ENCODE measurements at places on chromosomes 12 and 14.

DNA sequence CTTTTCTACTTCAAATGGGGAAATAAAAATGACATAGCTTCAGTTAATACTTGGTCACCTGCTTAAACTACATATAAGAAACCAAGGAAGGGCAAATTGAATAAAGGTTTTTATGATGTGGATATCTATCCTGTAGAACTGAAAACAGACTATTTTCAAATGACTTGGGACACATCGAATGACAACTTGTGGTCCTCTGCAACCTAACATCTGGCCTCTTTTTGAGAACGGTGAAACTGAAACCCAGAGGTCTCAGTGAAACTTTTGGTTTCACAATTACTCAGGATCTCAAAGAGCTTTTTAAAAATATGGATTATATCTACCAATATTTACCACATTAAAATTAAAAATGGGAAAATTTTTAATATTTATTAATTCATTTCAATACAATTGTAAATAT is 65.2 kb downstream of the PPP2R5E start:
- peak; percentile 20 for DNase-seq

DNA sequence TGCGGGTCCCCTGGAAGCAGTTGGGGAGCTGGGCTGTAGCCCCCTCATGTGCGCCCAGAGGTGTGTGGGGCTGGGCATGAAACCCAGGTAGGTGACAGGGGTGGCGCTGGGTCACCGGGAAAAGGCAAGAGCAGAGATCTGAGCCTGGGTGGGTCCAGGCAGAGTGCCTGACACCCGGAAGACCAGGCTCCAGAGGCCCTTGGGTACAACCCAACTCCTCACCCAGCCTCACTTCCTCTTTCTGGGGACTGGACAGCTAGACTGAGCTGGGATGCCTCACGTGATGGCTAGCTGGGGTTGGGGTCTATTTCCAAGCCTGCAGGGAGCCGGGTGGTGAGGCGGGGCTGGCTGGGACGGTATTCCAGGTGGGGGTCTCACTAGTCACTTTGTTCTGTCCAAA is 16.3 kb upstream of the CYP46A1 start:
- no peak for DNase-seq

- DNase-seq, result no peak
Measured at GRCh38 chr14:100738269-100738691, 11.6 kb downstream of the DLK1 start.

GRCh38 chr12:132236930-132237771 is 92.2 kb downstream of the GALNT9 start:
- no peak for DNase-seq

DNA sequence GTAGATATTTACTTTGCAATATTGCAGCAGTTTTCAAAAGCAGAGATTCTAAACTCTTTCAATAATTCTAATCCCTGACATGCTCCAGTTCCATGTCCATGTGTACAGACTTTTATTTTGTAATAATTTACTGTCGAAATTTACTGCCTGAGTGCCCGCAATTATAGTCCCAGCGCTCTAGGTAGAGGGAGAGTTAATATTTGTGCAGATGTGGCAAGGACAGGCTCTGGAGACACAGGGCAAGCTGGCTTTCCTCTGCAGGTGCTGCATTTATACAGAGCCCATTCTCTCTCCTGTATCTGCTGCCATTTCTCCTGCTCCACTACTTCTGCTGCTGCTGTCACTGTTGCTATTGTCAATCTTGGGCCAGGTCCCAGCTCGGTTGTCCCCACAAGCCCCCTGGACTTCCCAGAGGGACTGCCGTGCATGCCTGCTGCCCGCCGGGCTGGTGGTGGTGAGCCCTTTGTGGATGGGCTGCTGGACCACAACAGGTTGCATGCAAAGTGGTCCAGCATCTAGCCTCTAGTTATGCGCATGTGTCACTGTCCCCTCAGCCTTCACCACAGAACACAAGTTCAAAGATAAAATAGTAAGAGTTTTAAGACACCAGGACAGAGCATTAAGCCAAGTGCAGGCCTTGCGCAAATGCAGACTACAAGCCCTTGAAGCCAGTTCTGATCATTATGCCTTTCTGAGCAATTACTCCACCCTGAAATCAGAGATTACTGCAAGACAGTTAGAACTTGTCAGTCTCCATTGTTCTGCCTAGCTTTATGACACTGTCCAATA is 40.8 kb upstream of the CSRP2 start:
- no peak for DNase-seq

GRCh38 chr14:33894339-33894738 is 56.5 kb downstream of the EGLN3 start:
- no peak for DNase-seq

- no peak for DNase-seq
Measured at GRCh38 chr12:6839482-6840201, 1.1 kb upstream of the GNB3 start.

GRCh38 chr12:53644133-53644532 is 18.0 kb upstream of the ATF7 start:
- DNase-seq, result no peak

- no peak for DNase-seq
Measured at GRCh38 chr12:53623548-53624385, 2.4 kb downstream of the ATF7 start.

GRCh38 chr12:92432724-92433441 is 269.9 kb upstream of the PLEKHG7 start:
- no peak for DNase-seq

DNA sequence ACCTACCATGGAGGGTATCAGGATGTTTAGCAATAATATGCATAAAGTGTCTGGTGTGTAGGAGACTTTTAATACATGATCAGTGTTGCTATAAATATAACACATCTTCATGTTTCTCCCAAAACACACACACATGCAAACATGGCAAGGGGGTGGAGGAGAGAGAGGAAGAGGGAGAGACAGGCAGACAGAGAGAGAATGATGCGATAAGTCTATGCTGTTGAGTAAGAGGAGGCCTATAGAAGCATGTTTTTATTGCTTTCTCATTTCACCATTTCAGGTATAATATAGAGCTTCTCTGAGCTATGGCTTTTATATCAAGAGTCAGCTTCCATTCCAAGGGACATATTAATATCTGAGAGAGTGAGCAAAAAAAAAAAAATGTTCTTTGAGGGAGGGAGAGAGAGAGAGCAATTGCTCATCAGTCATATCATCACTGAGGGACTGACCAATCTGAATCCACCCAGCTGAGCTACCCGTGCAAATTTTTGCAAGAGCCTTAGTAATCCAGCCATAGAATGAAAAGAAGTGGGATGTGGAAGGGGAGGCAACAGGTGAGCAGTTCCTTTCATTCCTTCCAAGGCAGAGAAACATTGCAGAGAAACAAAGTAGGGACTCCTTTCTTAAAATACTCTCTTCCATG is 54.8 kb upstream of the RASSF8 start:
- no peak for DNase-seq

GRCh38 chr12:13992585-13992984 is 11.2 kb upstream of the GRIN2B start:
- DNase-seq, result no peak

DNA sequence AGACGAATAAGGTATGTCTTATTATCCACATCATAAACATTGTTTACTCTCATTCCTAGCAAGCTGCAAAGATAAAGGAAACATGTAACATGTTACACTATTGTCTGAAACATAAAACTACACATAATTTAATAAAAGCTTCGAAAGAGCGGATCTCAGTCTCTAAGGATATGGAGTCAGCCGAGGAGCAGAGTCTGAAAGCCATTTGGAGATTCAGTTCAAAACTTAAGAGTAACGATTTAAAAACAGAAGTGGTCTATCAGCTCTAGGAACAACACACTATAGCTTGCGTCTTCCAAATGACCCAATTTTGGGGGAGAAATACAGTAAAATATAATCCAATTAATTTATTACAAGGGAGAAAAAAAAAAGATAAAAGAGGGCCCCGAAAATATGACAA is 775 bp downstream of the NEMF start:
- DNase-seq, result no peak

GRCh38 chr12:101207086-101207780 is 2.8 kb downstream of the SLC5A8 start:
- no peak for DNase-seq

GRCh38 chr12:97520106-97520505 is 57.5 kb downstream of the RMST start:
- no peak for DNase-seq

GRCh38 chr14:101458741-101459550 is 102.3 kb upstream of the DIO3 start:
- no peak for DNase-seq

DNA sequence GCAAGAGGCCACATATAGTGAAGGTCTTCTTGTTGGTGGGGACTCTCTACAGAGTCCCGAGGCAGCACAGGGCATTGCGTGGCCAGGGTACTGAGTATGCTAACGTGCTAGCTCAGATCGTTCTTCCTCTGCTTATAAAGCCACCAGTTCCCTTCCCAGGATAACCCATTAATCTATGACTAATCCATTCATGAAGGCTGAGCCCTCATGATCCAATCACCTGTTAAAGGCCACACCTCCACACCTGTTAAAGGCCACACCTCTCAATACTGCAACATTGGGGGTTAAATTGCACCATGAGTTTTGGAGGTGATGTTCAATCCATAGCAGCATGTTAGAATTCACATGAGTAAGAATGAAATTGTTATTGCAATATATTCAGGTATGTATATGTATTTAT is 12.8 kb upstream of the YARS2 start:
- DNase-seq, result no peak

GRCh38 chr12:2785017-2785416 is 9.8 kb upstream of the FKBP4 start:
- no peak for DNase-seq

GRCh38 chr12:69508091-69508490 is 37.9 kb downstream of the FRS2 start:
- no peak for DNase-seq

DNA sequence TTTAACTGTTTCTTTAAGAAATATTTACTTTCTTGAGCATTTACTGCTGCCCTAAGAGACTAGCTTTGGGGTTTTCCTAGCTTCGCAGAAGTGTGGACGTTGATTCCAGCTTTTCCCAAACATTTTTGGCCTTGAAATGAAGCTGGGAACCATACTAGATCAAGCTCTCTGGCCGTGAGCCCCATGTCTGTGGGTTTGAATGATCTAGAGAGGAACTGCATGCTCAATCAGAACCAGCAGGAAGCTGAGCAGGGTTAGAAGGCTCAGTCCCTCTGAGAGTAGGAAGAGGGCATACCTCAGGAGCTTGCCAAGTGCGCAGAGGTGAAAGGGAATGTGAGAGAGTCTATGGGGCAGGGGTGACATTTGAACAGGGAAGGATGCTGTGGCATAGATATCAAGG is 292.1 kb downstream of the CACNA1C start:
- no peak for DNase-seq

DNA sequence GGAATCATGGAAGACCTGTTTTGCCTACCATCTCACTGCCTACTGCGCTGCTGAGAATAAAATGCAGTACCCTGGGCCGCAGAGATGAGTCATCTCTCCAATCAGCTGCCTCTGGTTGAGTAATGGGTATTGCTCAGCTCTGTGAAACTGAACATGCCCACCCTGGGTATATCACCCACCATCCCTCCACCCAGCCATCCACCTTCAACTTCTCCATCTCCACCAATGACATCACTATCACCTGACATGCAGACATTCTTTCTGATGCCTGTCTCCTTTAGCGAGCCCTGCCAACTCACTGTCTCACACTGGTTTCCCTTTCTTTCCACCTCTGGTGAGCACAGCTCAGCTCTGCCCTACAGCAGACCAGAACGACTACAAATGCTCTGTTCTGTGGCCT is 33.6 kb downstream of the E2F7 start:
- DNase-seq, result no peak

DNA sequence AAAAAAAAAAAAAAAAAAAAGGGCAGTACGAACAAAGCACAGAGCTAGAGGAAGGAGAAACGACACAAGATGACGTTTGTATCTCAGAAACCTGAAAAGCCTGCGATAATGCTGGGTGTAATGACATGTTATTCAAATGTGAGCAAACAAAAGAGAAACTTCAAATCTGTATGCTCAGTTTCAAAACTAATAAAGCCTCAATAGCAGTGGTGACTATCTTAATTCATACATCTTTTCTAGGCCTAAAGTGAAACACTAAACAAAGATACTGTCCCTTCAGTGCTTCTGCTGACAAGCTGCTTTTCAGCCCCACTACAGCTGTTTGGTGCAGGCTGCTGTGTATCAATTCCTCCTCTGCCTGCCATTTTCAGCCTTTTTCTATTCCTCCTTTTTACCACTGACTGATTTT is 15.8 kb downstream of the ITPR2 start:
- no peak for DNase-seq

DNA sequence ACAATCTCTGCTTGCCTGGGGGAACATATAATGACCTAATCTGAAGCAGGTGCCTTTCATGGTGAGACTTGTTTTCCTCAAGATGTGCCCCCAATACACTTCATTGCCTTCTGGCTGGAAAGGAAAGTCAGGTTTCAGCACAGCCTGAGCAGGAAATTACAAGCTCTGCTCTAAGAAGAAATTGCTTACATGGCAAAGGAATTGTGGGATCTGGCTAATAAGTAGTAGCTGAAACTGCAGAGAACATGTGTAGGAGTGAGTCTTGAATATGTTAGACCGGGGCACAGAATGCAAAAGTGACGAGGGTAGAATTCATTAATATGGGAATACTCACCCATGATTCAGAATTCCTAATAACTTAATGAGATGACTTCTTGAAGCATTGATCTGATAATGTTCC is 6.3 kb upstream of the CFAP54 start:
- no peak for DNase-seq

- DNase-seq, result no peak
Measured at GRCh38 chr12:47722136-47722834, 3.0 kb downstream of the ENDOU start.

DNA sequence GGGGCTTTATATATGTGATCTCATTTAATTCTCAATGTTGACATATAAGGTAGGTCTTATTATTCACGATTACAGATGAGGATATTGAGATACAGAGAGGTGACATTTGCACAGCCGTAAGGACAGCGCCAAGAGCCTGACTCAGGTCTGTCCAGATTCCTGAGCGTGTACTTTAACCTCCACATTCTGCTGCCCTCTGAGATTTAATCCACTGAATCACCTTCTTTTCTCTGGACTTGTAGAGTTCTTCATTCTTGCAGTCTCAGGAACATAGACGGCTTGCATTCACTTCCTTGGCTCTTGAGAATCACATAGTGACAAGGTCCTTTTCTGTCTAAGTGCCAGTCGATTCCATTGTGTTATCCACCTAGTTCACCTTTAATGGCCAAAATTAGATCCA is 141.0 kb upstream of the ARHGAP5 start:
- DNase-seq, result no peak

- DNase-seq, result no peak
Measured at GRCh38 chr14:101634850-101635748, 73.8 kb downstream of the DIO3 start.

GRCh38 chr12:112319395-112319794 is 62.8 kb downstream of the HECTD4 start:
- no peak for DNase-seq

- no peak for DNase-seq
Measured at GRCh38 chr14:89440986-89441909, 24.2 kb upstream of the FOXN3 start.

GRCh38 chr12:989751-990660 is 1.0 kb upstream of the ERC1 start:
- peak; percentile 17 for DNase-seq

Measured in CD4-positive, alpha-beta T cell treated with Interleukin-6 at 100 ng/mL for 8 hours (primary cell).